NAMALWA (cell line): ENCODE measurements at places on chromosomes 4 and X.

GRCh38 chr4:3523146-3523627 lies 9.0 kb downstream of the LRPAP1 start:
- DNase-seq = no peak

- peak; percentile 58 for DNase-seq
Measured at GRCh38 chrX:15564981-15565579, 35.7 kb downstream of the ACE2 start.

DNA sequence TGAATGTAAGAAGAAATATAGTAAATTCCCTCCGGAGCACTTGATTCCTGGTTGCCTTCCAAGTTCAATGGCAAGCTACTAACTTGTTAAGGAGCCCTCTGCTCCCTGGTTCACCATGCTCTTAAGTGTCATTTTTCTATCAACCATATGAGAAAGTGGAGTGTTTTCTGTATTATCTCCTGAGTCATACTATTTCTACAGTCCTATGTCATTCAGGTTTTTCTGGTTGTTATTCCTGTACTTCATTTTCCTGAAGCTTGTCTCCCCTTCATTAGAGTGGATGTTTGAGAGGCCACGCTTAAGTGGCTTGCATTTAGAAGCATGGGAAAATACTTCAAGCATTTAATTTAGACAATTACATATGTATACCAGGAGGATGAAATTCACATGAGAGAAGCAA lies 14.7 kb upstream of the EPGN start:
- no peak for DNase-seq

DNA sequence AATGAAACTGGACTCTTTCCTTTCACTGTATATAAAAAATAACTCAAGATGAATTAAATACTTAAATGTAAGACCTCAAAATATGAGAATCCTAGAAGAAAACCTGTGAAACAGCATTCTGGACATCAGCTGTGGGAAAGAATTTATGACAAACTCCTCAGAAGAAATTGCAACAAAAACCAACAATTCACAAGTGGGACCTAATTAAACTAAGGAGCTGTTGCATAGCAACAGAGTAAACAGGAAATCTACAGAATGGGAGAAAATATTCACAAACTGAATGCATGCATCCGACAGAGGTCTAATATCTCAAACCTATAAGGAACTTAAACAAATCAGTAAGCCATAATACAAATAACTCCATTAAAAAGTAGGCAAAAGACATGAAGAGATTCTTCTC lies 851.7 kb upstream of the PCDH10 start:
- peak; percentile 23 for DNase-seq

GRCh38 chr4:173990126-173990868 lies 293.2 kb downstream of the FBXO8 start:
- peak; percentile 41 for DNase-seq
